Stimulated activated CD4-positive, alpha-beta T cell treated with anti-CD3 and anti-CD28 coated beads, Interleukin-4, amount 100 ng/mL, for 4 hours (primary cell): ENCODE measurements at places on chromosomes 5 and 9.

DNA sequence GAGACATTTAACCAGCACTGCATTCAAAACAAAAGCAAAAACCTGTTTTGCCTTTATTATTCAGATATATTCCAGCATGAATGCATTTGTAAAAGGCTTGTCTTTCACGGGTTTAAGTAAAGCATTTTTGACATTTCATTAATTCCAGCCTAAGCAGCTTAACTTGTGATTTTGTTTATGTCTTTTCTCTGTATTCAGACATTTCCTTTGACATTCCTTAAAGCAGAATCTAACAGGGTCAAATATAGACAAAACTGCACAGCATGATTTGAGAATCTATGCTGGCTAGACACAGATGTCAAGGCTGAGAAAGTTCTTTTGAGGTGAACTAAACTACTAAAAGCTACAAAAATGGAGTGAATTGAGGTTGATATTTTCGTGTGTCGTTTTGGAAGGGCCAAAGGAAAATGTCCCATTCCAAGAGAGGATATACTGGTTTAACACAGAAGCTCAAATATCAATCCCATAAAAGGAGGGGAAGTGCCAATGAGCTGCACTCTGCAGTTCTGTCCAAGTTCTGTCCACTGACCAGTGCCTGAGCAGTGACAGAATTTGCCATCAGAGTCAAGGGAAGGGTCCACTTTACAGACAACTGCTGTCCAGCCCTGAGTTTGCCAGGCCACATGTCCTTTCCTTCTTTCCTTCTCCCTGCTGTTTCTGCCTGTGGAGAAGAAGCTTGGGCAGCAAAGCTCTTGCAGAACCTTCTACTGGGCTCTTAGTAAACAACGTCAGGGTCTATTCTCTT is 198.7 kb upstream of the KLF9 start:
- DNase-seq = no peak

DNA sequence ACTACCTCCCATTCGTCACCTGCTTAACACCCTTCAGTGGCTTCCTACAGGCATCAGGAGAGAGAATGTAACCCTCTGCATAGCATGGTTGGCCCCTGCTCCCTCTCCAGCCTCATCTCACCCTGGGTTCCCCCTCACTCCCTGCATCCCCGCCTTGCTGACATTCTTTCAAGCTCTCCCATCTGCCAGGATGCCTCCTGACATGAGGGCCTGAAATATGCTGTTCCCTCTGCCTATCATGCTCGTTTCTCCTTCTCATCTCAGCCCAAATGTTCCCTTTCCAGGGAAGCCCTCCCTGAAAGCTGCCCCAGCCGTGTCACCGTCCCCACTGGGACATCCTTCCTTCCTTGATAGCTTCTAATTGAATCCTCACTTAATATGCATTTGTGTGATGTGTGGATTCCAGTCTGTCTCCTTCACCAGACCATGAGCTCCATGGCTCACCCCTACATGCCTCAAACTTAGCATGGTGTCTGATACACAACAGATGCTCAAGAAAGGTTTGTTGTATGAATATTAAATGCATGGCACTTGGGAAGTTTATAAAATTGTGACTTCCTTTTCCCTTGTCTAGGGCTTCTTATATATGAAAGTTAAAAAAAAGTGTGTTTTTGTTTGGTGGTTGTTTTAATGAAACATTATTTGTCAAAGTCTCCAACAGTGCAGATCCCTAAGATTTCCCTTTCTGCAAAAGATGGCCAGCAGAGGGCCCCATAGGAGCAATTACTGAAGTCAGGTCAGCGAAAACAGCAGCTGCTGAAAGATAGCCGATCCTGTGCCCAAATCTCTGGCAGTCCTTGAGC is 7.3 kb upstream of the C5orf58 start:
- DNase-seq = peak; percentile 72

DNA sequence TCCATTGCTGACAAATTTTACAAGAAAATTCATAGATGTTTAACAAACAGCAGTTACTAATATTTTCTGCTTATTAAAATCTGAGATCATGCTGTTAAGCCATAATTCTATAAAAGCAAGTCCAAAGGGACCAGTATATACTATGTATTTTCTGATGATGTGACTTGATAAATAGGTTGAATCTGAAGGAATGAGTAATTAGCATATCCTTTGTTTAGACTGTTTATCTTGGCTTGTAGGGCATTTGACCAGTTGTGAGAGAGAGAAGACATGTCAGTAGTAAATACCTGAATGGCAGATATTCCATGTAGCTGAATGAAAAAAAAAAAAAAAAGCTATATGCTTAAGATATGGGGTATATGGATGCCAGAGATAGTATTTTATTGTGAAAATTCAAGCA is 14.6 kb downstream of the CPEB4 start:
- no peak for DNase-seq

DNA sequence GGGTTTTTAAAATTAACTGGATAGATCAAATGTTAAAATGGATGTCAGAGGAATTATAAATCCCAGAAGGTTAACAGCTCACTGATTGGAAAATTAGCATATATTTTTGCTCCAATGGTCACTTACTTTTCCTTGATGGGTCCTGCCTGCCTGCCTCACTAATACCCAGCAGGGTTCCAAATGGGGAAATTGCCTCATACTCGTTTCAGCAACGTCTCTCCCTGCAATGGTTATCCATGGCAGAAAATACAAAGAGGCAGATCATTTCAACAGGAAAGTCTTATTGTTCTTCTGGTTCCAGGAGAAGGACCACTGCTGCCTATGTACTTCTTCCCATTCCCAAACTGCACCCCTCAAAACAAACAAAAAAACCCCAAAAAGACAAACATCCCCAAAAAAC is 71.3 kb downstream of the ERP44 start:
- DNase-seq = no peak

GRCh38 chr9:34318163-34318790 is 10.8 kb downstream of the KIF24 start:
- DNase-seq = no peak

GRCh38 chr5:170104299-170104698 is 1.4 kb upstream of the FOXI1 start:
- DNase-seq = no peak

DNA sequence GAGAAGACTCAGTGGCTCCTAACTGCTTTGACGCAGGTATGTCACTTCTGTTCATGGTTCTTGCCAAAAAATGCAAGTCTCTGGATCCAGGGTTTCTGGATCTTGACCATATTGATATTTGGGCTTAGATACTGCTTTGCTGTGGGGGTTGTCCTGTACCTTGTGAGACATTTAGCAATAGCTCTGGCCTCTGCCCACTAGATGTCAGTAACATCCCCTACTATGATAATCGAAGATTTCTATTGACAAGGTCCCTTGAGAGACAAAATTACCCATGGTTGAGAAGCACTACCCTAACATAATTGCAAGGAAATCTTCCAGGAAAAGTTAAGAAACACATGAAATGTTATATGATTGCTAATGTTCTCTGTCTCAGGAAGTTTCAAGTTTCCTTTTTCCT is 285.4 kb downstream of the TMEM232 start:
- no peak for DNase-seq

DNA sequence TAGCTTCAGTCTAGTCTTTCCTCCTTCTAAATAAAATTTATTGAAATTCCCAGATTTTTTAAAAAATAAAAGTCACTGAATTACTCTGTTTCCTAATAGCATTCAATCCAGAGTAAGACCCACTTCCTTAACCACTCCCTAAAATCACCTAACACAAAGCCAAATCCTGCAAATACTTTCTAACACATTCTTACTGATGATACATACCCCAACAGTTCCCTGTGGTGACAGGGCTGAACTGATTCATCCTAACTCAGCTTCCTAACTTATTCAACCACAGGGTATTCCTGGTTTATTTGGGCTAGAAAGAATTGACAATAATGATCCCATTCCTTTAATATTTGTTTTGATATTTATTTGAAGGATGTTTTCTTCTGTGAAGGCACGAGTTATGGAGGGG is 40.7 kb upstream of the ZNF300 start:
- DNase-seq = no peak
